ENCODE measurements at places on chromosomes 2 and 18. TPM values are rescaled to one million over a fixed set of nuclear protein-coding genes. Genes with fewer than 3 reads are reported as not detected.

MSTN gene
- not detected for total RNA-seq

MC4R gene
- not detected for total RNA-seq

DNA sequence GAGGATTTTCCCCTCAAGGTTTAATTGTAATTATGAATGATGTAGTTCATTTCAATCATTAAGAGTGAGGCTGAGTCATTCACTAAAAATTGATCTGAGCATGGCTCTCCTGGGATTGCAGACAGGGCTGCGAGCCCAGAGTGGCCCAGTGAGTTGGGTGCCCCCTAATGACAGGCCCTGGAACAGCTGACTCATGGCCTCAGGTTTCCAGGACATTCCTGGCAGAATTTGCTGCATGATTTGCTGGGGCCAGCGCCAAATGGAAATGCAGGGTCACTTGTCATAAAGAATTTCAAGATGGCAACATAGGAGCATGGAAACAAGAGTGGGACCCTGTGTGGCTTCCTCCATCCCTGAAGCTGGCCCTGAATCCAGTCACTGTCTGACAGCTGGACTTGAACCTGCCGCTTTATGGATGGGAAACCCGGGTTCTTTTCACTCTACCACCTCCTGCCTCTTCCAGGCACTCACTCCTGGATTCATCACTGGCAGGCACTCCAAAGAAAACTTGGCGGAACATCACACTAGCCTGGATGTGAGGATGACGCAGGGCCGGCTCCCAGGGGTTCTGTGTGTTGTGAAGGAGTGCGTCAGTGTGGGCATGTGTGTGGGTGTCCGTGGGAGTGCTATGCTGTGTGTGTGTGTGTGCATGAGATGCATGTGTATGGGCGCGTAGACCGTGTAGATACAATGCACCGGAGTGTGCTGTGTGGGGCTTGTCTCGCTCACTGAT, 15.2 kb downstream of the OTOF start:
- DNase-seq: no peak

GRCh38 chr2:80135001-80135400, 169.6 kb downstream of the LRRTM1 start:
- no peak for DNase-seq

DNA sequence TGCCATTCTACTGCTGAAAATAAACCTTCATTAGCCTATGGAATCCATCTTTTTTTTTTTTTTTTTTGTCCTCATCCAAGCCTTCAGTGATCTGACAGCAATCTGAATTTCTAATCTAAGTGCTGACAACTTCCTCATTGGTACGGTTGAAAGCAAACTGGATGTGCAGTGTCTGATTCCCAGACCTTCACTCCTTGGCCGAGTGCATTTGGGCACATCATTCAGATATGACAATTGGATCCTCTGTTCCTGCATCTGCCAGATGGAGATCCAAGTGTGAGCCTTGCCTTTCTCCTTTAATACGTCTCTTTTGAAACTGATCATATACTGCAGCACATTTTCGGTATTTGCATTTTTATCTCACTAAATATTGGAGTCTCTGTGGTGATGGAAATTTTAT, 713.1 kb downstream of the DCDC2C start:
- DNase-seq: no peak

GRCh38 chr18:63312019-63312409, 7.6 kb downstream of the BCL2 start:
- no peak for DNase-seq
